Epithelial cell of prostate (primary cell): ENCODE measurements at places on chromosomes 12 and 14.

GRCh38 chr12:51621156-51621922 lies 30.3 kb downstream of the SCN8A start:
- DNase-seq, result no peak

DNA sequence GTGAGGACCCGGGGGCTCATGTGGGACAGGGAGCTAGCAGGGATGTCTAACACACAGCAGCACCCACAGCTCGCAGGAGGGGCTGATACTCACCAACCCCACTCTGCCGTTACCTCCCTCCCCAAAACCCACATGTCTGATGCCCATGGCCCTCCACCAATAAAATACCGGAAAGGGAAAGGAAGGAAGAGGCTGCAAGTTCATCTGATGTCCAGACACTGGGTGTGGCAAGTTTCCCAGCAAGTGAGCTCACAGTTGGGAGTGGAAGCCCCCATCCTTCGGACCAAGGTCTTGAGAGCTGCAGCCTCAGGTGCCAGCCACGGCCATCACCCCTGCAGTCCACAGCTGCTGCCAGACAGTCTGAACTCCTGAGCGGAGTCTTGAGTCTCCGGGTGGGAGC lies 39.3 kb upstream of the DIO3 start:
- DNase-seq, result no peak

- DNase-seq, result peak; percentile 36
These were observed 19.6 kb downstream of the POMT2 start for GRCh38 chr14:77301103-77301502.

GRCh38 chr14:29376237-29376636 lies 551.4 kb downstream of the PRKD1 start:
- no peak for DNase-seq

- DNase-seq, result no peak
These were observed 266.4 kb downstream of the RPS29 start for GRCh38 chr14:49319810-49320209.
